ENCODE measurements at places on chromosomes 2 and 18.

DNA sequence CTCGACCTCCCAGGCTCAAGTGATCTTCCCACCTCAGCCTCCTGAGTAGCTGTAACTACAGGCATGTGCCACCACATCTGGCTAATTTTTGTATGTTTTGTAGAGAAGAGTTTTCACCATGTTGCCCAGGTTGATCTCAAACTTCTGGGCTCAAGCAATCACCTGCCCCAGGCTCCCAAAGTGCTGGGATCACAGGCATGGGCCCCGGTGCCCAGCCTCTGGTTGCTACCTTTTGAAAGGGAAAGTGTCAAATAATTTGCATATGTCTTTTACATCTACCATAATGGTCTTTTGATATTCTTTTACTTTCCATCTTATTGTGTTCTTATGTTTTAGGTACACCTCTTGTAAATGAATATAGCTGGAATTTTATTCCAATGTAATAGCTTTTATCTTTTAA is 263.1 kb upstream of the FN1 start:
- no peak for DNase-seq

- DNase-seq = peak; percentile 58
These were observed 1.5 kb downstream of the HOXD1 start for GRCh38 chr2:176189681-176190641.

- no peak for DNase-seq
These were observed 226.2 kb upstream of the TNP1 start for GRCh38 chr2:217086038-217086522.

DNA sequence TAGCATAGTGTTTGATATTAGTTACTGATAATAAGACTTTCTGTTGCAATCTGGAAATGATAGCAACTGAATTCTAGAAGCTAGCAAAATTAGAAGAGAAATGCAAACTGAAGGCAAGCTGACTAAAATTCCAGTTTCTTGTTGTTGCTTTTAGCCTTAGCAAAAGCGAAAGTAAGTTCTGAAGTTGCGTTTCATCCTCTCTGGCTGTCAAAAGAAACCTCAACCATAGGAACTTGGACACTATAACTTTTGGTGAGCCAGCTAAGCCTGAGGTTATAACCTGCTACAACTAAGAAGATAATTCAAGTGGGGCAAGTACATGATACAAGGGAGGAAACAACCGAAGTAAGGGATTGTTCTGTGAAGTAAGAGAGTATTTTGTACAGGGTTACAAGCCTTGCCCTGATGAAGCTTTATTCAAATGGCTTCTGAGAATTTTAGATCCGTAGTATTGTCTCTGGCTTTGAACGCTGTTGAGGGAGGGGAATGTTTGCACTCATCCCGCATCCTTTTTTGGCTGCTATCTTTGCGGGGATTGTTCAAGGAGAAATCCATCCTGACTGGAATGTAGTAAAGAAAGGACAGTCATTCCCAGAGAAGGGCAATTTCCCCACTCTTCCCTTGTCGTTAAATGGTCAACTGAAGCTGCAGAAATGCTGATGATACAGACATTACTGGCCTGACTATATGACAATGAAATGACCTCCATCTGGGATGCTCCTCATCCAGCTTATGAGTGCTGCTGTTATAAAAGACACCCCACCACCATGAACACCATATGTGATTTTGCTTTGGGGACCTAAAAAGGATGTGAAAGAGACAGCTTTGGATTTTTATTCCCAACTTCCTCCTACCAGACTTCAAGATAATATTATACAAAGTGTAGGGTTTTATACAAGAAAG is 7.0 kb upstream of the TMX3 start:
- no peak for DNase-seq

DNA sequence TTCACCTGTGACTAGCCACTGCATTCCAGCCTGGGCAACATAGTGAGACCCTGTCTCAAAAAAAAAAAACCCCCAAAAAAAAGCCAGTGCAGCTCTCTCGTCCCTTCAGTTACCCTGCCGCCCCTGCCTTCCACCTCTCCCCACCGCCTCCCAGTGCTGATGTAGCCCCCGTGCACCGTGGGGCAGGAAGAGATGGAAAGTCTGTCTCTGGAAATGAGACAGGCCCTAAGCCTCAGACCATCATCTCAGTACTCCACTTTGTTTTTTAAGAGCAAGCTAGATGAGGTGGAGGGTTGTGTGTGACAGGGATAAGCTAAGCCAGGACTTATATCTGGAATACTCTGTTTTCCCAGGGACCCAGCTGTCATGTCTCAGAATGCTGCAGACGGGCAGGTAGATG is 32.0 kb downstream of the MERTK start:
- DNase-seq = no peak

DNA sequence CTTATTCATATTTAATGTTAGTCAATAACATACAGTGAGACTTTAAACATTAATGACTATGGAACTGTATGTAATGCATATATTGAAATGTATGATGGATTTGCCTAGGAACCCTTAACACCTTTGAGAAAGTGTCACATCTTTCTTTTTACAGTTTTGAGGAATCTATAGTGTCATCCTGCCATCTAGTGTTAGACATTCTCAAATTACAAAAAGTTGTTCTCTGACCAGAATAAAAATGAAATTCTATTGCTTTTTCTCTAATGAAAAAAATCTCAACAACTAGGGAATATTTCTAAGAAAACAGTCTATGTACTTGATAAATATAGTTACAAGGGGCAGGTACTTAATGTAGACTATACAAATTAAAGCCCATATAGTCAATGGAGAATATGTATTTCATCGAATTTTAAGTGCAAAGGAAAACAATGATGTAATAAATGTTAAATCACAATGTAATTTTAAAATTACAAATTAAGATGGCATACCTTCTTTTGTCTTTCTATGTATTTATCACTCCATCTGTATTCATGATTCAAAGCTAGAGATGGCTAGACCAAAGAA is 5.1 kb upstream of the CALCRL start:
- DNase-seq = no peak

DNA sequence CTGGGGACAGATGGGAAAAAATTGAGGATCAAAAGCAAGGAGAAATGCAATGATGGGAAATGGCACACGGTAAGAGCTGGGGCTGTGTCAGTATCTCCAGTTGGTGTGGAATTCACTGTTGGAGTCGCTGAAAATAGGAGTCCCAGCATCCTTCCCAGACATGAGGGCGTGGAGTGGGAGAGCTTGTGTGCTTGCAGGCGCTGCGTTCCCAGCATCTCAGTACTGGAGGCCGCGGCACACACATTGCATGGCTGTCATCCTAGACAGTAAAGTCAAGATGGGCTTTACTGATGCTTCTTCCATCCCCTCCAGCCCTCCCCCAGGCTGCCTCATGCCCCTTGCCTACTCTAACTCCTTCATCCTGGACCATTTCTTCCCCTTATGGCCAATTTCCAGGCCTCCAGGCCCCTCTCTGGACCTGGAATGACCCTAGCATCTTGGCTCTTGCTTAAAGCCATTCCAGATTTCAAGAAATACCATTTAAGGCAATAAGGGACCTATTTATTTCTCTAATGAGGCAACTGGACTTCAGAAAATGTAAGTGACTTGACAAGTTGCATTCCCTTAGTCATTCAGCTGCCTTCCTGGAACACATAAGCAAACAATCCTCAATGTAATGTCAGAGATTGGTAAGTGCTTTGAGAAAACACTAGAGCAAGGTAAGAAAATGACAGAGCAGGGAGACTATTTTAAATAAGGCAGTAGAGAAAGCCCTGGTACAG is 70.5 kb upstream of the TTC39C start:
- no peak for DNase-seq

GRCh38 chr2:165474619-165475276 is 5.2 kb downstream of the CSRNP3 start:
- DNase-seq = no peak

DNA sequence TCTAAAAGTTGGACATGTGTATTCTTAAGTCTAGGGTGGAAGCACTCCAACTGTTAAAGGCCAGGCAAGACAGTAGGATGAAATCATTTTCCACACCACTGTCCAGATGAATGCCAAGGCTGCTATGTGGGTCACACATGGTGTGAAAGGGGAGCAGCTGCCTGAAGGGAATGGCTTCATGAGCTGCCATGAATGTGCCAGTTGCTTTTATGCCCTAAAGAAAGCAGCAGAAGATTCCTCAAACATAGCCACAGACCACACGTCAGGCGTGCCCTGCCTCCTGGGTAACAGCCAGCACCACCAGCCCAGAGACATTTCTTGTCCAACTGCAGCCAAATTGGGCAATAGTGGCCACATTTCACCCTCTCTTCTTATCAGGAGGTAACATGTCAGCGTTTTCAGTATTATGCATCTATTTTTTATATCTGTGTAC is 130.2 kb downstream of the MTCL1 start:
- no peak for DNase-seq

- no peak for DNase-seq
These were observed 3.1 kb downstream of the ADAM17 start for GRCh38 chr2:9552219-9553178.

DNA sequence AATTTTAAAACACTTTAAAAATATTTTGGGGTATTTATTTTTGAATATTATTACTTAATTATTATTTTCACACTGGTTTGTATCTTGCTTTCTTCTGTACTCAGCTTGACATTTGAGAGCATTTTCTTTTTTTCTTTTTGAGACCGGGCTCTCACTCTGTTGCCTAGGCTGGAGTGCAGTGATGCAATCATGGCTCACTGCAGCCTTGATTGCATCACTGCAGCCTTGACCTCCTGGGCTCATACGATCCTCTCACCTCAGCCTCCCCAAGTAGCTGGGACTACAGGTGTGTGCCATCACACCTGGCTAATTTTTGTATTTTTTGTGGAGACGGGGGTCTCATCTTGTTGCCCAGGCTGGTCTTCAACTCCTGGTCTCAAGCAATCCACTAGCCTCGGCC is 79.9 kb upstream of the DLX2 start:
- DNase-seq = no peak

DNA sequence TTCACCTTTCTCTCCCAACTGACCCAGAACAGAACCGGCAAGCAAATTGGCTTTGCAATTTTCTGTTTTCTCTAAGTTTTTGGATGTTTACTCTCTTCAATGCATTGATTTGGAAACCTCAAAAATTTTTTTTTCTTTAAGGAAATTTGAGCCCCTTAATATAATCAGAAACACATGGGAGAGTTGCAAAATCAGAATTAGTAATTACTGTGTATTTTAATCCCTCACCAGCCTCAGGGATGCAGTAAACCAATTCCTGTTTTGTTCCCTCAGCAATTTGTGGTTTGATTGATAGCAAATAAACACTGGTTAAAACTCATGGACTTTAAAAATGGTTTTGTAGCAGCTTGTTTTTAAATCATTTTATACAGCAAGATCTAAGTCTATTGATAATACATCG is 281.5 kb downstream of the NEDD4L start:
- DNase-seq = no peak

DNA sequence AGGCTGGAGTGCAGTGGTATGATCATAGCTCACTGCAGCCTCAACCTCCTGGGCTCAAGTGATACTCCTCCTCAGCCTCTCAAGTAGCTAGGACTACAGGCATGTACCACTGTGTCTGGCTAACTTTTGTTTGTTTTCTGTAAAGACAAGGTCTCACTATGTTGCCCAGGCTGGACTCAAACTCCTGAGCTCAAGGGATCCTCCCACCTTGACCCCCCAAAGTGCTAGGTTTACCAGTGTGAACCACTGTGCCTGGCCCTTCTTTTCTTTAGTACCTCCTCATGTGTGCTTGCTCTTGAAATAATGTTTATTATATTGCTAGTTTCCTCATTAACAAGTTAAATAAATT is 19.0 kb upstream of the COBLL1 start:
- no peak for DNase-seq

DNA sequence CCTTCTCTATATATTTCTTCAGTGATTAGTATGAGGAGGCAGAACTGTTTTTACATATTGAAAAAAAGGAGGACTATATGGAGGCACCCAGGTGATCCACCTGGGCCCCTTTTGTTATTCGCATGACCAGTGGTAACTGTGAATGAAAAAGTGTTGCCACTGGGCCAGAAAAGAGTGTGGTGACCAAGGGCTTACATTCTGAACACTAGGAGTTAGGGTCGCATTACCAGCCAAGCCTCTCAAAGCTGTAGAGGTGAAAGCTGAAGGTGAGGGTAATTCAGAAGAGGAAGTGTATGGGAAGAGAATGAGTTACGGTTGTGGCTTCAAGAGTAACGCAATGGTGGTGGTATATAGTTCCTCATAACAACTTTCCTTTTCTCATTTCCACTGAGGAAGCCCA is 487.6 kb downstream of the TMEM182 start:
- no peak for DNase-seq

DNA sequence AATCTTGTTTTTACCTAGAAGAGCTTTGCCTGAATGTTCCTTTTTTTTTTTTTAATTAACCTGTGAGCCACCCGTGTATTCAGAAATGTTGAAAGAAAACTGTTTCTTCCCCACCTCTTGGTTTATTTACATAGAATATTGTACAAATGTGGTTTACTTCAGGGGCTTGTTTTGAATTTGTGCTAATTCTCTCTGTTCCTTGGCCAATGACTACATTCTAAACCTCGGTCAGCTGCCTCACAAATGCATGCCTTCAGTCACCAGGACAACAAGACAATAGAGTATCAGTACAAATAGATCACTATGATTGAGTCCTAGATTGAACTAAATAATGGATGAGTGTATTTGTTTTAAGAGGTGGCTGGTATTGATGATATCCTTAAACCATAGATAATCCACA is 36.0 kb downstream of the AGFG1 start:
- no peak for DNase-seq

DNA sequence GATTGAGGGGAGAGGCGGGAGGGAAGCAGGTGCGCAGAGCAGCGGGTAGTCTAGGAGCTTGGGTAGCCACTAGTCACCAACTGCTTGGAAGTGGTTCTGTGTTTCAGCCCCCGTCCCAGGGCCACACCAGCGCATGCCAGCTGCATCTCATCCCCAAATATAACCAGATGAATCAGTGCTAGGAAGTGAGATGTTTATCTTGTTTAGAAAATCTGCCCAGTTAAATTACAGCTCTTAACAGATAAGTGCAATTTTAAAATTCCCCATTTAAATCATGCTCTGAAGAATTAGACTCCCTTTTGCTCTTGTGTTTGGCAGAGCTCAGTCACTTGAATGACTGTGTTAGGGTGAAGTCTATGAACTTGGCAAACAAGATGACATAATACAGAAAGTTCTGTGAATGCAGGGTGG is 193.8 kb downstream of the SEPTIN10 start:
- no peak for DNase-seq

Data from DMS79 treated with DMSO at 0.1 percent for 48 hours (cell line).